ENCODE measurements at places on chromosomes 5 and 9.
A peak's percentile ranks its signal among the peaks of the same experiment; 100 is the strongest.

DNA sequence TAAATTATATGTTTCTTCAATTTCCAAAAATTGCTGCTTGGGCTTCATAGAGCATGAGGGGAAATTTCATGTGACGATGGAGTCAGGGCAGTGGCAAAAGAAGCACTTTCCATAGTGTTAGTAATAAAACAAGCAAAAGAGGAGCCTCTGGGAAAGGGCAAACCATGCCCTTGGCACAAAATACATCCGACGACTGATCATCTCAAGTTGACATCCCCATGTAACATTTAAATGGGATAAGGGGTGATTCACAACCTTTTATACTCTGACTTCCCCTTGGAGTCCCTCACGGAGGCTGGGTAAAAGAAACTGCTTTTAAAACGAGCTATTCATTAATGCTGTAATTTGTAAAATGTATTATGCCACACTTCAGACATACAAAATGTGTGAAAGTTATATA lies 161.4 kb upstream of the DMRT1 start:
- DNase-seq, result no peak

DNA sequence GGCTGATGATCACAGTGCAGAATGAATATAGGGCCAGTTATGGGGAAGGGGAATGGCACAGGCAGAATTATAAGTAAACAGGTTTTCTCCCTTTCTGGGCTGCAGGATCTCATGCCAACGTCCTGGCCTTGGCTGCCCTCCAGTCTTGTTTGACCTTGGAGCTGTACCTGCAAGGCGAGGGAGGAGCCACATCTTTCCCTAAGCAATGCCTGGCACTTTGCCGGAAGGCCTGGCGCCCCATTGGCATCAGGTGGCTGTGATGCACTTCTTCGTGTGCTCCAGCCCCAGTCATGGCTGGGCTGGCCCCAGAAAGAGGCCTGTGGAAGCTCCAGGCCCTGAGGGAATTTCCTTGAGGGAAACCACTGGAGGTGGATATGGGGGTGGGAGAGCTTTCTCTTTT lies 16.7 kb upstream of the IQGAP2 start:
- no peak for DNase-seq

GRCh38 chr9:14316602-14317300 lies 2.8 kb upstream of the NFIB start:
- DNase-seq, result no peak

DNA sequence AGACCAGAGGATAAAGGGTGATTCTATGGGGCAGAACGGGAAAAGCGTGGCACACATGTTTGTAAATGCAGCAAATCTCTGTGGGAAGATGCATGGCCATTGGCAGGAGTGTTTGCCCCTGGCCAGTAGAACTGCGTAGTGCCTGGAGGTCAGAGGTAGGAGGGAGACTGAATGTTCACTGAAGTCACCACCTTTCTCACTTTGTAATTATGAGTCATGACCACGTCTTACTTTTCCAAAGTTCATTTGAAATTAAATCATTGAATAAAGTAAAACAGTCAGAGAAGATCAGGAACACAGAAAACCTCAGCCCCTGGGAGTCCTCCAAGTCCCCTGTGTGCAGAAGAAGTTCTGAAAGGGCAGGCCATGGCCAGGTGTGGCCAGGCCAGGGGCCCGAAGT lies 4.6 kb downstream of the PTGES start:
- DNase-seq, result no peak

DNA sequence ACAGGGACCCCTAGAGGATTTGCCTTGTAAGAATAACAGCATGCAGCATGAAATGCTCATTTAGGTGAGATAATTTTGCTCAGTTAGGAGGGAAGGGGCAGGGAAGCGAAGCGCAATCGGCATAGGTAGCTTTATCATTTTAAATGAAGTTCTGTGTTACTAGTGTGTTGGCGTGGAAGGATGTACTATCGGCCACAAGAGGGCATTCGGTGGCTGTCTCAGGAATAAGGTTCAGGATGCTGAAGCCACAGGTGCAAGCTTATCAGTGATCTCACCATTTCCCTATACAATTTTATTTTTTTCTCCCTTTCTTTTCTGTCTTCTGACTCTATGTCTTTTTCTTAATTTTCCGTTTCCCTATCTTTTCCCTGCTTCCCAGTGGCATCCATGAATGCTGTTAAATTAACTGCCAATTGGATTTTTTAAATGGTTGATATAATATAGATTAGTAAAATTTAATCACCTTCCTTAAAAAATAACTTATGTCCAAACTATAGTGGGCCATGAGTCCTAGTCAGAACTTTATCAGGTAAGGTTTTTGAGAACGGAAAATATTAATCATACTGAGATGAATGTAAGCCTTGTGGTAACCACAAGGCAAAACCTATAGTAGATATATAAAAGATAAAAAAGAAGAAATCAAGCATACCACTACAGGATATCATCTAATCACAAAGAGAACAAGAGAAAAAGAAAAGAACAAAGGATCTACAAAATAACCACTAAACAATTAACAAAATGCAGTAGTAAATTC lies 1.2 kb upstream of the INSL6 start:
- peak; percentile 18 for DNase-seq

DNA sequence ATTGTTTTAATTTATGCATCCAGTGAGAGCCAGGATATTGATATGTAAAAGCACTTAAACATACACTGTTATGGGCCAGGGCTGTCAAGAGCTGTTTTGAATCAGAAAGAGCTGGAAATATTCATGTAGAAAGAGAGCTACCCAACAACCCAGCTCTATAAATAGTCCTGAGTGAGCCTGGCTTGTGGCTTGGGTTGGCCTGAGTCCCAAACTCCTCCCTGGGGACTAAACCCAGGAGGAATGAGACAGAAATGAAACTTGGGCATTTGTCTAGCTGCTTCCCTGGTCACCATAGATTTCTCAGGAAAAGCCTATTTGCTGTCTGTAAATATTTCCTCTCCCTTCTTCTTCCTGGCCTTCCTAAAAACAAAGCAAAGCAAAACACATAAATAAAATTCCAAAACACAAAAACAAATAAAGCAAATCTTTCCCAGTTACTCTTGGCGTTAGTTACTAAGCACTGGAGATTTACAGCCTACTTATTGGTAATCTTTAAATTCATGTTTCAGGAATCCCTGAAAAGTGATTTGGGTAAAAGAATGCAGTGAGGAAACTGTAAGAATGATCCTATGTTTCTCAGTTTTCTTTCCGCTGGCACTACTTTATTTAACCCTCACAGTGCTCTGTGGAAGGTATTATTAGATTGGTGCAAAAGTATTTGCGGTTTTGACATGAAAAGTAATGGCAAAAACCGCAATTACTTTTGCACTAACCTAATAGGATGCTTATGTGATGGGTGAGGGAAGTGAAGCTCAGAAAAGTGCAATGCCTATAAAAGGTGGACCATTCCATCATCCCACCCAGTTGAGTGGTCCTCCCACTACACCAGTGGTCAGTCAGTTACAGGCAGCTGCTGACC lies 111.8 kb downstream of the CARTPT start:
- DNase-seq, result peak; percentile 3

DNA sequence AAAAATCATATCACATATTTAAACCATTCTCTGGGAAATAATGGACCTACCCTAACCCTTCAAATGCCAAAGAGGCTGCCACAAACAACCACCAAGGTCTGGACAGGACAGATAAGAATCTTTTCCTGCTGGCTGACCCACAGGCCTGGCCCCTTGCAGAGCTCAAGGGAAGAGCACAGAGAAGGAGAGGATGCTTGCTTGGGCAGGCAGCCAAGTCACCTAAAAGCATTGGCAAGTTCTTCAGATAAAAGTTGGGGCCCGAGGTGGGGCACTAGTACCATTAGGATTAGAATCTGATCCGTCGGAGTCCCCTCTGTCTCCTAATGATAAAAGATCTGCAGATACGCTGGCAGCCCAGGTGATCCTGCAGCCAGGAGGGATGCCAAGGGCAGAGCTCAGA lies 176.6 kb downstream of the GABBR2 start:
- no peak for DNase-seq

DNA sequence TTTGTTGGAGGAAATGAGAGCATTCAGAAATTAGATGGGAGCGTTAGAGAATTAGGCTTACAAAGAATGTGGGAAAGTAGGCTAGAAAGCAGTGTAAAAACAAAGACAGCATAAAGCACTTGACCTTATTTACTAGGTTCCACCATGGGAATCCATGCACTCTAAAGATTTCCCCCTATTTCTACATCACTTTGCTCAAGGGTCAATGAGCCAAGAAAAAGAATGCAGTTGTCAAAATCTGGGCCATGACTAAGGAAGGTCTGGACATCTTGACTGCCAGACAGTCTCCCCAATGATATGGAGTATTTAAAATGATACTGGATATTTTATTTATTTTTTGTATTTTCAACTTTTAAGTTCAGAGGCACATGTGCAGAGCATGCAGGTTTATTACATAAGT lies 3.4 kb downstream of the TLR4 start:
- no peak for DNase-seq

GRCh38 chr9:127053057-127053821 lies 69.2 kb downstream of the ANGPTL2 start:
- no peak for DNase-seq

DNA sequence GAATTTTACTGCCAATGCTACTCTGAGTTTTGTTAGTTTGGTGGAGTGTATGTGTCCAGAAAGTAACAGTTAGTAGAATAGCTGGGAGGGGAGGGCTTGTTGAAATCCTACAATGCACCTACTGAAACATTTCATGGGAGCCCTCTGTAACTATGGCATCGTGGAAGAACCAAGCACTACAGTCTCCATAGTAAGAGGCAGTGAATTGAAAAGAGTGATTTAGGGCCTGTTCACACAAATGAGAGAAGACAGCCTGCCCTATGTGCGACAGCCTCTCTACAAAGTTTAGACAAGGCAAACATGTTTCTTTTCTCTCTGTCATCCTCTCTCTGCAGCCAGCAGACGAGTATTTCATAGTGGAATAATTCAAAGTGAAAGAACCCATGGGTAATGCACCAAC lies 676.6 kb downstream of the BRINP1 start:
- no peak for DNase-seq

- DNase-seq, result no peak
Observed at GRCh38 chr5:142680605-142681259, 5.2 kb downstream of the FGF1 start.

DNA sequence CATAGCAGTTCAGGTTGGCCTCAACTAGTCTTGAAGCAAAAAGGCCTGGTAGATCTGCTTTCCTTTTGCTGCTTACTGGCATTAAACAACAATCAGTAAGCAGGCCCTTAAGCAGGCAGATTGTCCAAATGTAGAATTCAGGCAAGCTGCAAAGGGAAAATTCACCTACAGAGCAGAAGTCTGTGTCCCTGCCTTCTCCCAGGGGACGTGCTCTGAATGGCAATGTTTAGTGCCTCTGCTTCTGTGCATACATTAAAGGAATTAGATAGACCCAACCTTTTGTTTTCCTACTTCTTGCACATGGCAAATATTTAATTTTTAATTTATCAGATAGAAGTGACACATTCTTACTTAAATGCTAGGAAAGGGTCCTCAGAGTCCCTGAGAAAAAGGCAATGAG lies 328.8 kb upstream of the PIK3R1 start:
- DNase-seq, result no peak

- no peak for DNase-seq
Observed at GRCh38 chr9:114896344-114896743, 34.0 kb downstream of the TNFSF8 start.

GRCh38 chr9:74940600-74940999 lies 12.1 kb downstream of the C9orf40 start:
- no peak for DNase-seq

DNA sequence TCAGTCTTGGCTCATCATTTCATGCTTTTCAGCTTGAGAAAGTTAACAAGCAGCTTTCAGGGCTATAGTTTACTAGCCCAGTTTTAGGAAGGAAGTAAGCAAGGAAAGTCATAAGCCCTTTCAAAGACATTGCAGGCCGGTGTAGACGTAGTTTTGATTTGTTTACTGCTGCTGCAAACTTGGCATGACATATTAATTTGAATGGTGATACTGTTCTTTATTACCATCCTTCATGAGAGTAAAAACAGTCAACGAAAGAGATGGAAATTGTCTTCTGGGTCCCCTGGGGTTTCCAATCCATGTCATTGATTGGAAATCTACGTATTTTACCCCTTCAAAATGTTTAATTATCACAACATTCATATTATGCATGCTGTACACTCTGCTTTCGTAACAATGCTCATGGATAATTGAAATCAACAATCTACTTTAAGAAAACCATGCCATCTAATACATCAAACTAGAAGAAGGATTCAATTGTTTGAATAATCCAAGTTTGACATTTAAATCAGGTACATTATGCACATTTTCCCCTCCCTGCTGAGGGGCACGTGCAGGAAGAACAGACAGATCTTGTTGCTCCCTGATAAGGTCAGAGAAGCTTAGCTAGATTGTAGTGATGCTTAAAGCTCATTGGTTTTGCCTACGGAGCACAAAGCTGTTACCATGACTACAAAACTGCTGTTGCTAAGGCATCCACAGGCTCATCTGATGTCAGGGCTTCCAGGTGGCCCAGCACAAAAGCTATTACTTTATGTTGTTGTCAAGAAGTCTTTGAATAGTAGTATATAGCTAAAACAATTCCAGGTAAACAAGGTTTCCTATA lies 139.9 kb upstream of the PRLR start:
- peak; percentile 16 for DNase-seq

DNA sequence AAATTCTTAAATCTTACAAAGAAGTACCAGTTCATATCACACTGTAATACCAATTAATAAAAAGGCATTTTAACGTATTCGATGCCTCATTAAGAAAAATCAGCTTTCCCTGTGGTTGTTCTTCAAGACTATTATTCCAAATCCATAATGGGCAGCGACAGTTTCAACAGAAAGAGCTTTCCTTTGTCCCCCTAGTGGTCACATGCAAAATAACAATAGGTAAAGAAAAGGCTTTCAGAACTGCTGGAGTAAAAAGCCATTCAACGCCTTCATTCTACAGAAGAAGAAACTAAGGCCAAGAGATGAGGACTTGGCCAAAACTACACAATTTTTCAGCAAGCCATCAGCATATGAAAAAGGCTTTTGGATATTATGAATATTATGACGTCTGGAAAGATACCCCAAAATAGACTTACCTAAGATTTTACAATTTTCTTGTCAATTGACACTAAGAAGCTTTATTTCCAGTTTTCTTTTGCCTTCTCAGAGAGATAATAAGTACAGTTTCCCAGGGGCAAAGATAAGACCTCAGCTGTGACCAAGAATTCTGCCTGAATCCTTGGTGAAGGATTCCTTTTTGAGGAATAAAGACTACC lies 6.7 kb upstream of the CDH6 start:
- peak; percentile 48 for DNase-seq

DNA sequence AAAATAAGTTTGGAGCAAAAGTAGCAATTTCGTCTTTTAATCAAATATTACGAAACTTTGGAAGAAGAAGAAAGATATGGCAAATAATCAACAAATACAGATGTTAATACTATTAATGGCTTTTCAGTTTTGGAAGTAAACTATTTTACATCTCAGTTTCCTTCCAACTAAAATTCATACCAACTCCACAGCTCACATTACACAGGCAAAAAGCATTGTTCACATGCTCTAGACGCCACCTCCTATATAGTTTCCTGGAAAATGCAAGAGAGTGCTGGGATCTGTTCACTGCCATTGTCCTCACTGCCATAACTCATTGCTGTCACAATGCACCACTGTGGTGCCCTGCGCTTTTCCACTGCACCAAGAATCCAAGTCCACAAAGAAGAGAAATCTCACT lies 149.0 kb upstream of the FTMT start:
- no peak for DNase-seq

- no peak for DNase-seq
Observed at GRCh38 chr9:130112538-130113151, 58.9 kb downstream of the GPR107 start.
